ENCODE measurements at places on chromosomes 12 and 14.

GRCh38 chr12:79183003-79183402 lies 318.4 kb downstream of the SYT1 start:
- DNase-seq, result no peak

- DNase-seq, result no peak
These were observed 89.4 kb downstream of the SUDS3 start for GRCh38 chr12:118465706-118466105.

DNA sequence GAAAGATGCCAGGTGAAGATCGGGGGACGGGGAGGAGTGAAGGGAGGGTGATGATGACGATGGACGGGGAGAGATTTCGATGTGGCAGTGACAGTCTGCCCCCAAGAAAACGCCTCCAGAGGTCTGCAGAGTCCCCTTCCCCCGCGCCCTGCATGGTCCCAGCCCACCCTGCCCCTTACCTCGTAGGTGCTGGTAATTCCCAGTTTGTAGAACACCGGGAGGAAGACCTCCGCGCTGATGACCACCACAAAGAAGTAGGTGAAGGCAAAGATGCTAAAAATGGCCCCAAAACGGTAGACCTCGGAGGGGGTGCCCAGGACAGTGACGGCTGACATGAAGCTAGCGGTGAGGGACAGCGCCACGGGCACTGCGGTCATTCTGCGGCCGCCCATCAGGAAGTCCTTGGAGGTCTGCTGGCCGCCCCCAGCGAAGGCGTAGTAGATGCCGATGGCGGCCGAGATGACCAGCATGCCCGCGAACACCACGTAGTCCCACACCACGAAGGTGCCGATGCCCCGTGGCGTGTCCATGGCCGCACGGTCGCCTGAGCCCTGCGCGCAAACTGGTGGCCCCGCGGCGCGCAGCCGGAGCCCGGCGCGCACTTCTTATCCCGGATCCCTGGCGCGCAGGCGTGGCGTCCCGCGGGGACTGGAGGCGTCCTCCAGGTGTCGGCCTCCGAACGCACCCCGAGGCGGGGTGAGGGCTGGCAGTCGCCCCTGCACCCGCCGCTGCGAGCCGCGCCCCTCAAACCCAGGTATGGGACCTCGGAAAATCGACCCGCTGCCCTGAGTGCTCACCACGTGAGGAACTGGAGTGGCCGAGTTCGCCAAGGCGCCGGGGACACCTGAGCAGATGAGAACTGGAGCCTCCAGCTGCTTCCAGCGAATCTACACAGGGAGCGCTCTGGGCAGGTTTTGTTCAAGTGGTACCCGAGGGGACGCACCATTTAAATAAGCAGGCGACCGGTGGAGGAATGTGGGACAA lies at the start of gene SLC5A8:
Gene SLC5A8 (minus strand): TSS at position 920 of the 984 bp plus-strand sequence. CDS start 390 bp downstream, at position 530.
- no peak for DNase-seq

DNA sequence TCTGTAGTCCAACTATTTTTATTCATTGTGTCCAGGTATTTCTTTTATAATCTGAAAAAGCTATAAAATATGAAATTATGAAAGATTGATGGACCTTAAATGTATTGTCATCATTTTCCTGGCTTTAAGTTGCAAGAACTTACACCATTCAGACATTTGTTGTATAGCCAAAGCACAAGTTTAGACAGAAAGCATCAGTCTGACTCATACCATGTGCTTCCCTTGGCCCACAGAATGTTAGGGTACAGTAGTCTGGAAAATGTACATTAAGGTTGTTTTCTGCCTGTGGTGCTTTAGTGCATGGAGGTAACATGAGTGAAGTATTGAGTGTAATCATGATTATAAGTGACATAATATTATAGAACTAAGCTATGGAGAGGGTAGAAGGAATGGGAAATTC lies 1002.5 kb downstream of the BCL11B start:
- DNase-seq, result no peak

GRCh38 chr12:108063192-108063591 lies 65.9 kb upstream of the WSCD2 start:
- DNase-seq, result no peak

DNA sequence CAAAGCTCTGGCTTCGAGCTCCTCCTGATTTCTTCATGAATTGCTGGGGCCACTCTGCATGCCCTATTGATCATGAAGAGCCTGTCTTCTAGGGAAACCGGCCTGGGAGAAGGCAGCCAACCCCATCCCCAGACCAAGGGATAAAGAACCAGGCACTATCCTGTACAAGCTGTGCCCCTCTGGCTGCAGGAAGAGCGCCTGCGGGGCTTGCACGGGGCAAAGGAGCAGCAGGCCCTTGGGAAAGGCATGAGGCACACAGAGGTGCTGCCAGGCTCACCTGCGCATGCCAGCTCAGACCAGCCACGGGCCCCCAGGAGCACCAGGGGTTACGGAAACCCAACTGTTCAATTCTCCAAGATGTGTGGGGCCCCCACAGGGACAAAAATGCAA lies 2.1 kb downstream of the ITPK1 start:
- DNase-seq, result peak; percentile 16

GRCh38 chr14:105223260-105223659 lies 25.1 kb upstream of the BTBD6 start:
- DNase-seq, result no peak

DNA sequence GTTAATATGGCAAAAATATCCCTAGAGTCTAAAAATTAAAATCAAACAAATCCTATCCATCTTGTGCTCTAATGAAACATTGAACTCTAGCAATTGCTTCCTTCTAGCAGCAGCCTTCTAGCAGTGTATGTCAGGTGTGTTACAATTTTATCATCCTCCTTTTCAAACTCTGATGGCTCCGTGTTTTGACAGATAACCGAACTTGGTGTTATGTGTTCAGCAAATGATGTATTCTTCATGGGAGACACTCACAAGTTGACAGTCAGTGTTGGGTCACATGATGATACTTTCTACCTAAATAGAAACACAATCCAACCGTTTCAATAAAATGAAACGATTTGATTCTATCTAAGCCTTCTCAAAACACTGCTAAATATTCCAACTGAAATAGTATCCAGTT lies 525.3 kb upstream of the NOVA1 start:
- DNase-seq, result no peak

DNA sequence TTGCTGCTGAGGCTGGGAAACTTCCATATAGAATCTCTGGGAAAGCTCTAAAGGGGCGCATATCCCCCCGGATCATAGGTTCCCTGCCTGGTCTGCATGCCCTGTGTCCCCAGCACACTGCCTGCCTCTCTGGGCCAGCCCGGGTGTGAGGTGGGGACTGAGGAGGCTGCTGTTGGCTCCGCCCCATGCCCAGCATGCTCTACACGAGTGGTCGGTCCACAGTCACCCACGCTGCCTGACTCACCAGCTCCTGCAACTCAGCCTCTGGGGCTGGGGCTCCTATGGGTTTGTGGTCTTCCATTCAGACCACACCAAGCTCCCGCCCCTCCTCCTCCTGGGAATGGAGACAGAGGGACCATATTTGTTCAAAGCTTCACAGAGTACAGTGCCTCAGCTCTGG lies 88.5 kb upstream of the ANO2 start:
- DNase-seq, result no peak

DNA sequence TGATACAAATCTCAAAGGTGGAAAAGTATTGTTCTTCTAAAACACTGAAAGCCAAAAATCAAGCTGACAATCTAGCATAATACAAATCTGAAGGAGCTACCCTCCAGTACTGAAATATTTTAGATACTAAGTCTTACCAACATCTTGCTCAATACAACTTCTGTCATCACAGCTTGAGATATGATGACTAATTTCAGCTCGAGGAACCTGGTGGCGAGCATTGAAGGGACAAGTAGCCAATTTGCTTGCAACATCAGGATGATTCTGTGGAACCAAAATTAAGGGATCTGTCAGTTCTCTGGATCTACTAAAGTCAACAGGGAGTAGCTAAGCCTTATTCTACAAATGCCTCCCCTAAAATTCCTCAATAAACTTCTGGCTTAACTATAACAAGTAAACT lies 10.4 kb downstream of the GTSF1 start:
- no peak for DNase-seq

GRCh38 chr12:112164011-112164660 lies 38.8 kb downstream of the TRAFD1 start:
- DNase-seq, result no peak

DNA sequence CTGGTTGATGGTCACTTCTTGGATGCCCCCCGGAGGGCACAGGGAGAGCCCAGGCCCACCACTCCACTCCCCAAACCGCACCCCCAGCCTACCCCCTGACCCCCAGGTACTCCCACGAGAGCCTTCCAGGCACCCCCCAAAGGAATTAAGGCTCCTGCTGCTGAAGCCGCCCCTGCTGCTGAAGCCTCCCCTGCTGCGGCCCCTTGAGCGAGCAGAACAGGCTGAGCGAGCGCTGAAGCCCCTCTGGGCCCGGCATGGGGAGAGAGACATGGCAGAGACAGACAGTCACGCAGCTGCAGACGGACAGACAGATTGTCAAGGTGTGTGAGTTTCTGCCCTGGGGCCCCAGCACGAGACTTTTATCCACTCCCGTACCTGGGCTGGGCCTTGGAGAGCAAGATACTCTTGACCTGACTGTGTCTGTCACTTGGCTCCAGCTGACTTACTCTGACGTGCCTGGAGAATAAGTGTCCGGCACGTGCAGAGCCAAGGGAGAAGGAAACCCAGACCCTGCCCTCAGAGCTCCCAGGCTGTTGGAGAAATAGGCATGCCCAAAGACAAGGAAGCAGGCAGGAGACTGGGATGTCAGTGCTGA lies at the start of gene KRT78:
Gene KRT78 (minus strand): TSS at position 334 of the 595 bp plus-strand sequence. CDS start 64 bp downstream, at position 270.
- DNase-seq, result no peak

DNA sequence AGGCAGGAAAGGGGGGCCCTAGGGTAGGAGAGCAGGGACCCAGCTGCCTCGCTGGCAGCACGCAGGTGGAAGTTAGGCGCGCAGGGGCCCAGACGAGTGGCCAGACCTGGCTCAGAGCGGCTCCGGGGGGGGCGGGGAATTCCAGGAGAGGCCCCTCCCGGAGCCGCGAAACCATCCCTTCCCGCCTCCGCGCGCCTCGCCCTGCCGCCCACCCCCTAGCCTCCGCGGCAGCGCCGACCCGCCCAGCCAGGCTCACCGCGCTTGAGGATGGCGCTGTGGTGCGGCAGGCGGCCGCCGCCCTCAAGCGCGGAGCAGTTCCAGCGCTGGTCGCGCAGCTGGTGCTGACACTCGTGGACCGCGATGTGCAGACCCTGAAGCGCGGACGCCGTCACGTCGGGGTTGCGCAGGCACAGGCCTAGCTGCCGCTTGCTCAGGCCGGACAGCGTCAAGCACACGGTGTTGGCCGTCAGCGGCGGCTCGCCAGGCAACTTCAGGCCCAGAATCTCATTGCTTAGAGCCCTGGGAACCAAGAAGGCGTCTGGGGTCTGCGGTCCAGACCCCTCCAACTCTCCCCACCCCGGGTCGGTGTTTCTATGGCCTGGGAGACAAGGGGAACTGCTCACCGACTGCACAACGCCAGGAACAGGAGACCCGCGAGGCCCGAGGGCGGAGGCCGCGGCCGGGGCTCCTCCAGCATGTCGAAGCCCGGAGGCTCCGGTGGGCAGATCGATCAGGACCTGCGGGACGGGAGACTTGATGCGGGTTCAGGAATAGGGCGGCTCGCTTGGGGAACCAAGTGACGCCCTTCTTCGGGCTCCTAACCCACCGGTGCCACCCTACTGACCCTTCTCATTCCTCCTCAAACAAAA lies 1.5 kb downstream of the WNT10B start:
- peak; percentile 52 for DNase-seq

DNA sequence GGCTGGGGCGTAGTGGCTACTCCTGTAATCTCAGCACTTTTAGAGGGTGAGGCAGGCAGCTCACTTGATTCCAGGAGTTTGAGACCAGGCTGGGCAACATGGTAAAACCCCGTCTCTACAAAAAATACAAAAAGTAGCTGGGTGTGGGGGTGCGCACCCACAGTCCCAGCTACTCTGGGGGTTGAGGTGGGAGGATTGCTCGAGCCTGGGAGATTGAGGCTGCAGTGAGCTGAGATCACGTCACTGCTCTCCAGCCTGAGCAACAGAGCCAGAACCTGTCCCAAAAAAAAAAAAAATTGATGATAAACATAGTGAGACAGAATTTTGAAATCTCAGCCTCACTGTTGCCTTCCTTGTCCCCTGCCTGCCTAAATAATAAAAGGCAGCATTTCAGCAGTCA lies 40.0 kb downstream of the PTPN11 start:
- no peak for DNase-seq

- DNase-seq, result no peak
These were observed 80.8 kb upstream of the ACTN1 start for GRCh38 chr14:69059658-69060623.

GRCh38 chr14:65470404-65470880 lies 57.9 kb downstream of the FUT8 start:
- no peak for DNase-seq

GRCh38 chr12:66848967-66849366 lies 170.1 kb upstream of the GRIP1 start:
- DNase-seq, result no peak

GRCh38 chr14:63770187-63770807 lies 42.4 kb upstream of the SGPP1 start:
- peak; percentile 11 for DNase-seq

DNA sequence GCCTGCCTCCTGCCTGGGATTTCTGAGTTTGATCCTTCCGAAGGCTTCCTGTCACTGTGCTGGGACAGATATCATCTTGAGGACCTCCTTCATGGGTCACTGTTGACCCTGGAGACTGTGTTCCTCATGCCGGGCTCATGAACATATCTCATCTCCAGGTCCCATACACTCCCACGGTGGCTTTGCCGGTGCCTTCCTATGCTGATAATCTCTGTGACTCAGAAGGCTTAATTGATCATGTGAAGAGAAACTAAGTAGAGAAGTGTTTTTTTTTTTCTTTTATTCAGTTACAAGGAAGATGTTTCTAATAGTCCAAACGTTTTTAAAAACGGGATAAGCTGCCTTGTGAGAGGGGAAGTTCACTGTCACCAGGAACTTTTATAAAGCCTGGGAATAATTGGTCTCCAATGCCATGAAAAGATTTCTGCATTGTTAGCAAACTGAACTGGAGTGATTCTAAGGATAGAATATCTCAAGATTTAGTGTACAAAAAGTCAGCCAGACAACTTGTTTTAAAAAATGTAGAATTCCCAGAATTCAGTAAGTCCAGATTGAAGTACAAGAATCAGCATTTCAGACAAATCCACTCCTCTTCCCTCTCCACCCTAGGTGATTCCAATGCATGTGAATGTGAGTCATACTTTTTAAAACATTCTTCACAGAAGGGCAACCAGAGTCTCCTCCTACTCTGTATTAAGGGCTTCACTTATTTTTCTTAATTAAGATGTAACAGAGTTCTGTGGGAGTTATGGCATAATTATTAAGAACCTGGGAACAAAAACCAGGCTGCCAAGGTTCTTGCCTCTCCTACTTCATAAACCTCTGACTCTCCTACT lies 139.8 kb upstream of the LGR5 start:
- no peak for DNase-seq

- no peak for DNase-seq
These were observed 132.9 kb downstream of the PTPN11 start for GRCh38 chr12:112551681-112552080.

- DNase-seq, result no peak
These were observed 13.4 kb downstream of the VDR start for GRCh38 chr12:47891356-47891755.
